Putamen (tissue), 1 donor: ENCODE measurements at places on chromosomes 2 and 18.
A peak's percentile ranks its signal among the peaks of the same experiment; 100 is the strongest.

DNA sequence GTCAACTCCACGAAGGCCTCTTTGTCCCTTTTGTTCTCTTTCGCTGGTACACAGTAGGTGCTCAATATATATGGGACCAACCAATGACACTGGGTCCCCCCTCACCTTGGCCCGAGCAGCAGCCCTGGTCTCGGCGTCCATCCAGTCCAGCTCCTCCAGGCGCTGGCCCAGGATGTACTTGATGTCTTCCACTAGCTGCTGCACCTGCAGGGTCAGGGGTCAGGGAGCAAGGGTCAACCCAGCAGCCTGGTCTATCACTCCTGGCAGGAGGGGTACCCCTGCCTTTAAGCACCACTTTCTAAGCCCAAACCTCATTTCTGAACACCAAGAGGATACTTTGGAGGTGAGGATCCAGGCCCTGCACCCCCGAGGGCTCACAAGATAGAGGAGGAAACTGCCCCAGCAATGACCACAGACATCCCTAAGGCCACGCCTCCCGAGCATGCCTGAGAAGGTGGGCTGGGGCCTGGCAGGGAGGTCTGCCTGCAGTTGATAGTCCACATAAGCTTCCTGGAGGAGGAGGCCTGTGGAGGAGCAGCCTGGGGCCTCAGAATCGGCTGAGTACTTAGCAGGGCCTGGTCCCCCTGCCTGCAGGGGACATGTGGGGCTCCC, 4.2 kb downstream of the ECEL1 start:
- no peak for DNase-seq

- DNase-seq = no peak
These were observed 36.1 kb downstream of the STPG4 start for GRCh38 chr2:47119001-47119400.

DNA sequence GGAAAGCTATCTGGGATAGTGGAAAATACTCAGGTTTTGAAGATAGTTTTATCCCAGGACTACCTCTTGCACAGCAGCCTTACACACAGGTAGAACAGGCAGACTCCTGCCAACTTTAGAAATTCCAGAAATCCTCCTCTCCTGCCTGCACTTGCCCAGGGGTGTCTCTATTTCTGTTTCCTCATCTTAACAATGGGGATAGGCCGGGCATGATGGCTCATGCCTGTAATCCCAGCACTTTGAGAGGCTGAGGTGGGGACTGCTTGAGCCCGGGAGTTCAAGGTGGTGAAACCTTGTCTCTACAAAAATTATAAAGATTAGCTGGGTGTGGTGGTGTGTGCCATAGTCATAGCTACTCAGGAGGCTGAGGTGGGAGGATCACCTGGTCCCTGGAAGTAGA, 117.0 kb upstream of the ARL5A start:
- no peak for DNase-seq

DNA sequence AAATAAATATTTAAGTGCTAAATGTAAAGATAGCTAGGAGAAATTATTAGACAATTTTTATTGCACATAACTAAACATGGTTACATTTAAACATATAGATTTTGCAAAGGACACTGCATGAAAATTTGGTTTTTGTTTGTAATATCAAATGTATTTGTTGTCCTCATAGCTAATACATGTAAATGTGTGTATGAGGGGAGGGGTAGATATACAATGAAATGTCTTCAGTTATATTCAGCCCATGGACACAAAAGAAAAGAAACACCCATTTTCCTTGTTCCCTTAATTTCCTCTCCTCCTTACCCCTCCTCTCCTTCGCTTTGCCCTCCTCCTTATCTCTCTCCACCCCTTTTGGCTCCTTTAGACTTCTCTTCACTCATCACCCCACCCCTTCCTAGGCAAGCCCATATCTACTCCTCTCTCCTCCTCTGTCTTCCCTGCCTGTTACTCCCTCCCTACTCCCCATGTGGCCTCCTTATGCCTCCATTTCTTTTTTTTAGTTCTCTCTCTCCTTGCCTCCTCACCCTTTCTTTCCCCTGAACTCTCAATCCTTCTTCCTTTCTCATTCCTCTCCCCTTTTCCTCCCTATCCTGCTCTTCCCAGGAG, 1.4 kb downstream of the COL3A1 start:
- DNase-seq = no peak

GRCh38 chr2:73225513-73226360, 7.3 kb downstream of the PRADC1 start:
- no peak for DNase-seq

DNA sequence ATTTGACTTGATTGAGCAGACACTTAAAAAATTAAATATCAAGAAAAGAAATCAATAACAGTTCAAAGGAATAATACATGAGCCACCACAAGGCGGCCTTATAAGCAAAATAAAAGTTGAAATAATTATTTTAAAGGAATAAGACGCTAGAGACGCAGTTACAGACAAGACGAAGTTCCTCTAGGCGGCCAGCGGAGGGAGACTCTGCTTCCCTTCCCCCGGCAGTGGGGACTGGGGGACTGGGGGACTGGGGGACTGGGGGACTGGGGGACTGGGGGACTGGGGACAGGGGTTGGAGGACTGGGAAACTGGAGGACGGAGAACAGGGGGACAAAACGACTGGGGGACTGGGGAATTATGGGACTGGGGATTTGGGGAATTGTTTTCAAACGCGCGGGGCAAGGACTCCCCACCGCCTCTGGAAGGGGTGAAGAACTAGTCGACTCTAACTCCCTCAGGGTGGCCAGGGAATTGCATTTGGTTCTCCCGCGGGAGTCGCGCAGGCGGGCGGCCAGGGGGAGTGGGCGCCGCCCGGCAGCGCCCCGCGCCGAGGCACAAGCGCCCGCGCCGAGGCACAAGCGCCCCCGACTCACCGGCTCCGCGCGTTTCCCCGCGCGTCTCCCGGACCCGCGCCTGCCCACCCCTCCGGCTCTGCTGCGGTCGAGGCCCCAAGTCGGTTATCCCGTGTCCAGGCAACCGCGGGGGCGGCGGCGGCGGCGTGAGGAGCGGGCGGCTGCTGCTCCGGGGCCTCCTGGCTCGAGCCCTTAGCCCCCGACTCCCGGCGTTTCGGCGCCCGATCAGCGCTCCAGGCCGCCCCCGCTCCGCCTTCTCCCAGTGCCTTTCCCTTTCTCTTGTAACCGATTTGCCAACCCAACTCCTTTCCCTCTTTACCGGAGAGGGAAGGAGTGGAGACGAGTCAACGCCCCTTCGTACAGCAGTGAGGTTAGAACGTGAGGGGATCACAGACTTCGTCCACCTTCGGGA, at the start of gene CCDC178:
CCDC178 (minus strand) TSS at position 662 of the 984 bp plus-strand sequence. CDS start 28,633 bp downstream, outside the sequence.
- peak; percentile 40 for DNase-seq

DNA sequence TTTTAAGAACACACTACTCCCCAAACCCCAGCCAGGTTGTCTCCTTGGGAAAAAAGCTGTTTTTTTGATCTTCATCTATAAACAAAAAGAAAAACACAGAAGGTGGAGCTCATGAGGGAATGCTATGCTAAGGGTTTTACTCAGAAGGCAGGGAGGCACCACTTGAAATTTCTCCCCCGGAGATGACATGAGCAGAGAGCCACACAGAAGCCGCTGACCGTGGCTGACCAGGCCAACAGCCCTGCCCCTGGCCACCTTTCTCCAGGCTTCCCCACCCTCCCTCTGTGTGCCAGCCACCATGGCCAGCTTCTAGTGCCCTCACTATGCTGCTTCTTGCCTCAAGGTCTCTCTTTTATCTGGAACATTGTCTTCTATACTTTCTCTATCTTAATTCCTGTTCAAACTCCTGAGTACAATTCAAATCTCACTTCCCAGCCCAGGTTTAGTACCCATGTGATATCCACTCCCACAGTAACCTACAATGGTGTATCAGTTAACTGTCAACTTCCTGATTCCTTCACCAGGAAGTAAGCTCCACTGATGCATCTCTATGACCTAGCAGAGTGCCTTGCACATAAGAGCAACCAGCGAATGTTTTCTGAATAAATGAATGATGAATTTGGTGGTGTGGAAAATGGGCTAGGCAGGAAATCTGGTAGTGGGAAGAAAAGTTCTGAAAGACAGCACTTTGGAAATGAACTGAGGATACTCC, 15.3 kb downstream of the LAPTM4A start:
- no peak for DNase-seq

DNA sequence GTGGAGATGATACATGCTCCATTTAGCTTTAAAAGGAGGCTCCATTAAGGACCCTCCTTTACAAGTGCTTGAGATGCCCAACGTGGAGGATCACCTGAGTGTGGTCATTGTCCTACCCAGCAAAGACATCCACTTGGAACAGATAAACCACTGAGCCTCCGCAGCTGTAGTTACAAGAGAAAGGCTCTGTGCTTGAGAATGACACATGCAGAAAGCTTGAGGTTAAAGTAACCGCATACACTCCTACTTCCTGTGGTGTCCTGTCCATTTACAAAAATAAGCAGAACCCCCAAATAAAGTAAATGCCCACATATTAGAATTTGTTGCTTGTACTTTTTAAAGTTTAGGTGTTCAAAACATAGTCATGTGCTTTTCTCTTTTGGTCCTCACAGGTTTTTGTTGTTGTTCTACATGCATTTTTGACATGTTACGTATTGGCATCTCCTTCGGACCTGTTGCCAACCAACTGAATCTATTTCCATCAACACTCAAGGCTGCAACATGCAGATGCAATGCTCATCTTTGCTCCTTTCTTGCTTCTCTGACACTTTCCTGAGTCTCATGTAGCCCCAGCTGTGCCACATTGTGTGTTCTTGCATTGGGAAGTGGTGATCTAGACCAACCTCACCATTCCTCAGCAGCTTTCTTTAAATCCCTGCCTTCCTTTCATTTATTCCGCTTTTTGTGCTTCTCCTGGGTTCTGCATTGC, 56.0 kb downstream of the SERPINB7 start:
- DNase-seq = no peak

GRCh38 chr18:68056936-68057335, 540.4 kb upstream of the DSEL start:
- no peak for DNase-seq

- DNase-seq = no peak
These were observed 93.5 kb downstream of the TNS1 start for GRCh38 chr2:217909156-217909820.

GRCh38 chr2:238502956-238503791, 76.4 kb downstream of the ASB1 start:
- DNase-seq = no peak

GRCh38 chr2:47862949-47863348, 43.3 kb downstream of the FBXO11 start:
- DNase-seq = no peak

DNA sequence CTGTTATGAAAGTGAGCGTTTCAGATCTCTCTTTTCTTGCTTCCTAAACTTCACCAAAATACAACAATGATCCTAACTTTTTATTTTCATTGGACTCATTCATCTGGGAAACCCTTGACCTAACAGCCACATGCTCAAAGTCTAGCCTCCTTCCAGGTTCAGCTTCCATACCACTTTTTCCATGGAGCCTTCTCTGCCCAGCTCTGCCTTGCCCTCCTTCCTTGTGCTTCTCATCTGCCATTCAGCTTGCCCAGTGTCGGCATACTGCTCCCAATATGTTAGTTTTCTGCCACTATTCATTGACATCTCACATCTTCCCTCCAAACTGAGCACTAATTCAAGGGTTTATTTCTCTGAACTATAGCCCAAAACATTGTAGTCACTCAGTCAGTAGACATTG, 214.7 kb downstream of the RAD51AP2 start:
- DNase-seq = no peak

- no peak for DNase-seq
These were observed 159.9 kb downstream of the LAMA3 start for GRCh38 chr18:23849141-23849540.

DNA sequence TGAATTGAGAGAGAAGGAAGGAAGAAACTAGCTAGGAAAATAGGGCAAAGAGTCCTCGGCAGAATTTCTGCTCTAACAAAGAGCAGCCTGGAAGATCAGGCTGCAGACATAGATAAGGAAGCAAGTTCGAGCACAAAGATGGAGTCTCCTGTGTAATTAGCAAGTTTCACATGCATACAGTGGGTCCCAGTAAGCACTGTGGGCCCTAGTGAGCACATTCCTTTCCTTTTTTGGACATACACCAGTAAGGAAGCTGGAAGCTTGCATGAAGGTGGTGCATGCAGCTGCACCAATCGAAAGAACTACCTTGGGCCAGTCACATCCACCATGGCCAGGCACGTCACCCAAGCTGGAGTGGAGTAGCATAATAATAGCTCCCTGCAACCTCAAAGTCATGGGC, 109.7 kb downstream of the NOL4 start:
- DNase-seq = no peak

- DNase-seq = no peak
These were observed 654.8 kb downstream of the SLC4A3 start for GRCh38 chr2:220282236-220282635.

- no peak for DNase-seq
These were observed 64.4 kb downstream of the NCK2 start for GRCh38 chr2:105809097-105809473.

DNA sequence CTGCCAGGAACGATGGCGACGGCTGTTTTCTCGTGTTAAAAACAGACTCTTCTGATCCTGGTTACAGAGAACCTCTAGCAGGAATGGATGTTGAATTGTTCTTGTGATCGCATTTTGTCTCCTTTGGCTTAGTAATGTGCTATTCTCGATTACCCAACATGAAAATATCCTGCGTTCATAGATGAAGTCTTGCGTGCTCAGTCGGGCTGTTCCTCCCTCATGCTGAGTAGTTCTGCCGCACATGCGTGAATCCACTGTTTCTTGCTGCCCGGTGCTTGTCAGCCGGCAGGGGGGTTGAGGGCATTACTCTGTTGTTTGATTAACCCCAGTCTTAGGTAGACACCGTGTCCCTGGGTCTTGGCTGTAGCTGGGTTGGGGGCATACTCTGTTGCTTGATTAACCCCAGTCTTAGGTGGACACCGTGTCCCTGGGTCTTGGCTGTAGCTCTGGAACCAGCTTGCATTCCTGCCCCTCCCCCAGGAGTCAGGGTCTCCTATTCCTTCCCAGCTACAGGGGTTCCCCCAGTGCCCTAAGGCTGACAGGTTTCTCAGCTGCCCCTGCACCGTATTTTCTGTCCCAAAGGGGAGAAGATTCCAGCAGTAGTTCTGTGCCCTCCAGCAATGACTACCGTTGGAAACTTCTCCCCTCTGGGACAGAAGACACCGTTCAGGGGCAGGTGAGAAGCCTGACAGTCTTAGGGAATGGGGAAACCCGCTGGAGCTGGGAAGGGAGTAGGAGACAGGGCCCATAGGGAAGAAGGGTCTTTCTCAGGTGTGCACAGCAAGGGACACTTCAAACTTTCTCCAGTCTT, 22.1 kb upstream of the ASB1 start:
- DNase-seq = no peak

DNA sequence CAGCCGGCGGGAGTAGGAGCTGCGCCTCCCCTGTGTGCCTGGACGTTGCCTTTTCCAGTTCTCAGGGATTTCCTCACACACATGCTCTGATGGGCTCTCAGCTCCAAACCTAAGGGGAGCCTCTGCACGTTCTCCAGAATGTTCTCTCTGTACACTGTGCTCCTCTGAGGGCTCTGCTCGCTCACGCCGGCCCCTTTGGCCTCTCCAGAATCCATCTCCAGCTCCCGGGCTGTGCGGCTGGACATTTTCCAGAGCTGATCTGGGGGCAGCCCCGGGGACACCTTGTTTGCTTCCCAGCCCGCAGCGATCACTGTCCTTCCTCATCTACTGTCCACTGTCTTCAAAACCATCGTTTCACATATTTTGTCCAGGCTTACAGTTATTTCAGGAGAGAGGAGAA, 245.4 kb upstream of the HDAC4 start:
- no peak for DNase-seq
